ENCODE measurements at places on chromosomes 13 and 19. TPM values are rescaled to one million over a fixed set of nuclear protein-coding genes. Genes with fewer than 3 reads are reported as not detected.

CERS1 gene
- total RNA-seq: 2.3 TPM

PDE4C gene
- total RNA-seq: 0.34 TPM

DOHH gene
- 32.9 TPM for total RNA-seq

OLFM4 gene
- 0.21 TPM for total RNA-seq

SNRNP70 gene
- 135 TPM for total RNA-seq

- DNase-seq: no peak
Observed at GRCh38 chr13:111177081-111177711, 62.1 kb downstream of the ARHGEF7 start.

DNA sequence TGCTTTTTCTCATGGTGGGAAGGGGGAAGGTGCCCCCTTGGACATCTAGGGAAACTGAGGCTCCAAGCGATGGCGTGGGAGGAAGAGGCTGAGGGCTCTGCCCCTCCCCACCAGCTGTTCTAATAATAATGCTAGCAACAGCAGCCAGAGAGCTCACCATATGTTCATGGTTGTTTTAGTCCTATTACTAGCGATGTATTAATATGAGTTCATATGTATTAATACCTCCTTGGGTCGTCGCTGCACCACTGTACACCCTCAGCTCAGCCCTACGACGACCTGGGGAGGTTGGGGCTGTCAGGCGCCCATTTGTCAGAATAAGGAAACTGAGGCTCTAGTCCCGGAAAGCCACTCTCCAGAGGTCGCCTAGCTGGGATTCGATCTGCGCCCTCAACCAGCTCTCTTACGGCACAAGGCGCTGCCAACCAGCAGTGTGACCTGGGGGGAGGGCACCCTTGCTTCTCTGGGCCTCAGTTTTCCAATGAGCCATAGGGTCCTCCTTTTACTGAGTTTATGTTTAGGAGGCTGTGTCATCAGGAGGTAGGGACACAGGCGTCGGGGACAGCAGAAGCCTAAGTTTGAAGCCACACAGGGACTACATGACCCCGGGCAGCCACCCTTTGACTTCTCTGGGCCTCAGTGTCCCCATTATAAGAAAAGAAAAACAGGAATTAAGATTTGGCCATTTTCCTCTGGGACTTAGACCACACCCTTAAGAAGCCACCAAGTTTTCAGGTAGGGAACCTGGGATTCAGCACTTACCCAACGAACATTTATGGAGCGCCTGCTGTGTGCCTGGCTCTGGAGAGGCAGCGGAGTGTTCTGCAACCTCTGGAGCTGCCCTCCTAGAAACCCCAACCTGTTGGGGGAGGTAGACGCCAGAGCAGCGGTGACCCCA is 664 bp downstream of the MAST3 start:
- DNase-seq: no peak

DNA sequence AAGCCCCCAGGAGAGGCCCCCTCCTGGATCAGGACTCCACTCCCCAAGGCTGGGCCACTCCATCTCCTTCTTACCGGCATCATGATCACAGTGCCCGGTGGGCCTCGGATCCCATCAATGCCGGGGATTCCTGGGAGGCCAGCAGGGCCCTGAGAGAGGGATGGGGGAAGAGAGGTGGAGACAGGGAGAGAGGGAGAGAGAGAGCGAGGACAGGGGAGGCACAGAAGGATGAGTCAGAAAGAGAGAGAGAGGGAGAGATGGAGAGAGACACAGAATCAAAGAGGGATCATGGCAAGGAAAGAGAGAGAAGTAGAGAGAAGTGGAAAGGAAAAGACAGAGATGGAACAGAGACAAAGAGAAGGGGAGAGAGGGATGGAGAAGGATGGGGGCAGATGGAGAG is 13.8 kb downstream of the COL5A3 start:
- no peak for DNase-seq

GRCh38 chr13:33743438-33744368 is 74.2 kb upstream of the RFC3 start:
- DNase-seq: no peak

- DNase-seq: no peak
Observed at GRCh38 chr13:112748947-112749735, 59.3 kb downstream of the ATP11A start.

- no peak for DNase-seq
Observed at GRCh38 chr13:48275507-48275906, 28.0 kb upstream of the RB1 start.

GRCh38 chr13:58704953-58705352 is 1073.4 kb downstream of the PCDH17 start:
- no peak for DNase-seq

DNA sequence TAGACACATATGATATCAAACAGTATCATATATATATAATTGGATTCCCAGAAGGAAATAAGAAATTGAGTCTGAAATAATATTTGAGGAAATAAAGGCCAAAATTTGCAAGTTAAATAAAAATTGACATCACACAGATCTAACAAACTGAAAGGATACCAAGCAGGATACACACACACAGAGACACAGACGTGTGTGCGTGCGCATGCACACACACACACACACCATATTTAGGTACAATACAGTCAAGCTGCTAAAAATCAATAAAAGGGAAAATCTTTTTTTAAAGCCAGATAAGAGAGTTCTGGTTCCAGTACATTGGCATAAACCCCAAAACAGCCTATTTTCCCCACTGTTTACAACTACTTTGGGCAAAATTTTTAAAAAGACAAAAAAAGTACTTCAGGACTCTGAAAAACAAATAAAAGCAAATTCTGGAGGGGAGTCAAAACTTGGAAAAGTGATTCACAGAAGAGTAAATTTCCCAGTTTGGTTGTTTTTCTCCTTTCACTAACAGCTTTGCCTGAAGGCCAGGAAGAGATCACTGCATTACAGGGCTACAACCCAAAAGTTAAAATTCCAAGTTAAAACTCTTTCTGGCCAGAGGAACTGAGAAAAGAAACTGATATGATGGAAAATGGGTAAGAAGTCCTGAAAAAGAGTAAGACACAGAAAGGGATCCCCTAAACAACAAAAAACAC is 16.2 kb downstream of the MYCBP2 start:
- DNase-seq: no peak

DNA sequence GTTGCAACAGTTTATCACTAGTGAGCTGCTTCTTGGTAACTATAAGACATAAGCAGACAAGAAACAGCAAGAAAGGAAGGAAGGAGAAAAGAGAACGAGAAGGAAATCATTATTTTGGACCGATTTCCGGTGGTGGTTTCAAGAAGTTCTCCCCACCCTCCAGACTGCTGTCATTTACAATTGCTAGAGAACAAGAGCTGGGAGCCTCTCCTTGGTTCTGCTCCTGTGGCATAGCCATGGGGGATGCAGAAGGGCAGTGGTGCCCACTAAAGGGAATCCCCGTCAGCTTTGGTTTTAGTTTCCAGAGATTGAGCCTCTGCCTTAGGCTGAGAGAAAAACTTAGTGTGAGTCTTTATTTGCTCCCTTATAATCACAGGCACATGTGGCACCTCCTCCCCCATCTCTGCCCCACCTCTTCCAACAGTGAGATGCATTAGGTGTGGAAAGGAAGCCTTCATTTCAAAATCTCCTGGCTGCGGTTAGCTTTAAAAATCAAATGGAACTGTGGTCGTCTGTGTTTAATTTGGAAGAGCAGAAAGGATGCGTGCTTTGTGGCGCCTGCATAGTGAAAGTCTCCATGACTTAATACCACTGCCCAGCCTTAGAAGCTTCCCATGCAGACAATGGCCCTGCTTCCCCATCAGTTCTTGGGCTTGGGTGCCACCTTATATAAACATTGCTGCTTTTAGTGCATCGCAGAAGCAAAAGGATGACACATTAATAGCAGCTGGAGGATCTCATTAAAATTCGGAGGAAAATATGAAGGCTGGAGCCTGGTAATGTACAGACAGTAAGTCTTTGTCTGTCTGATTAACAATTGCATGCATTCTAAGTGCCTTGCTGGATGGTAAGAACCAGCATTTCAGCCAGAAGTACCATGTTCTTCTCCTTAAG is 25.0 kb downstream of the LRCH1 start:
- no peak for DNase-seq

GRCh38 chr19:44851427-44851826 is 5.3 kb downstream of the NECTIN2 start:
- no peak for DNase-seq

- no peak for DNase-seq
Observed at GRCh38 chr13:72097568-72097967, 230.6 kb upstream of the DACH1 start.

Measured in kidney epithelial cell (primary cell).